ENCODE measurements at places on chromosomes 16 and 17.

DNA sequence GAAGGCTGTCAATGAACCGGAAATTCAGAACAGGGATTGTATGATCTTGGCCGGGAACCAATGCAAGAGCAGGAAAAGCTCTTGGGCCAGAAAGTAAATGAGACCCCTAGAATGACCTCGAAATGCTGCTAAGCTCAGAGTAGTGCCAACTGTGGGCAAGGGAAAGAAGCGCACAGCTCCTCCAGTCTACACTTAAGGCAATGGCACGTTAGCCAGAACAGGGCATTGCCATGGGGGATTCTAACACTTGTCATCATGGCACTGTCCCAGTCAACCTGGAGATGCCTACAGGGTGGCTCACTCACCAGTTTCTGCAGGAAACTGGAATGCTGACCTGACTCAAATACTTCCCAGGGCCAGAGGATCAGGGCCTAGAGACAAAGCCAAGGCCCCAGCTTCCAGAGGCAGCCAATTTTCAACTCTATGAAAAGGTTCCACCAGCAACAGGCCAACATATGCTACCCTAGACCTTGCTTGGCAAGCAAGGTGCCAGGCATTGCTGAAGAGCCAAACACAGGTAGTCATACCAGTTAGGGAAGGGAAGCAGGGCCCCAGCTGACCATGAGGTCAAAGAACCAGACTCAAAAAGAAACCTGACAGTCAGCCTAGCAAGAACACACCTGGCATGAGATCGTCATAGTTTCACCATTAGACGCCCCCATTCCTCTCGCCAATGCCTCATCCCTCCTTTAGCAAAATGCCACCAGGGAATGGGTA is 34.9 kb downstream of the ARHGAP17 start:
- DNase-seq, result no peak

DNA sequence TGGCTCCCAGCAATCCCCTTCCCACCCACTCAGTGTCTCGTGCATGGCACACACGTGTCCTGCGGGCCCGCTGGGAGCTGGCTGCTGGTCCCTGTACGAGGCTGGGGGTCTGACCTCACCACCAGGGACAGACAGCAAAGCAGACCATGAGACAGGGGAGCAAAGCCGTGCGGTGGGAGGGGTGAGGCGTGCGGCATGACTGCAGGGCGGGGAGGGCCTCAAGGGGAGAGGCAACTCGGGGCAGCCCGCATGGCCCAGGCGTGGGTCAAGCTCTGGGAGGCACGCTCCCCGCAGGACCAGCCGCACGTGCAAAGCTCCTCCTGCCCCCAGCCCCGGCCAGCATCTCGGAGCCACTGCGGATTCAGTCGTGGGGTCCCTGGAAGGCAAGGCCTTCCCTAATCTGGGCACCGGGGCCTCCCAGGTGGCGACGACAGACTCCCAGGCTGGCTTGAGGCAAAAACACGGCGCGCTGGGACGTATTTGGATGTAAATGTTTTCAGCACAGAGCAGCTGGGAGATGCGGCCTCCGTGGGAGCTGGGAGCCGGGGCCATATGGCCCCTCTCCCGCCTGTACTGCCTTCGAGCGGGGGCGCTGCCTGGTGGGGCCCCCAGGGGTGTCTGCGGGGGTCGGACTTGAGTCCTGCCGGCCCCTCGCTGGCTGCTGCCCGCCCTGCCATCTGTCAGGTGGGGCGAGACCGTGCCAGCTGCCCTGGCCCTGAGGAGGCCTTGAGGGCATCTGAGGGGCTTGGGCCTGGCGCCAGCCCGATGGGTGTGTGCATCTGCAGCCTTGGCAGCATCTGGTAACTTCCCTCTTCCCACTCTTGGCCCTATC is 12.2 kb upstream of the CBFA2T3 start:
- no peak for DNase-seq

DNA sequence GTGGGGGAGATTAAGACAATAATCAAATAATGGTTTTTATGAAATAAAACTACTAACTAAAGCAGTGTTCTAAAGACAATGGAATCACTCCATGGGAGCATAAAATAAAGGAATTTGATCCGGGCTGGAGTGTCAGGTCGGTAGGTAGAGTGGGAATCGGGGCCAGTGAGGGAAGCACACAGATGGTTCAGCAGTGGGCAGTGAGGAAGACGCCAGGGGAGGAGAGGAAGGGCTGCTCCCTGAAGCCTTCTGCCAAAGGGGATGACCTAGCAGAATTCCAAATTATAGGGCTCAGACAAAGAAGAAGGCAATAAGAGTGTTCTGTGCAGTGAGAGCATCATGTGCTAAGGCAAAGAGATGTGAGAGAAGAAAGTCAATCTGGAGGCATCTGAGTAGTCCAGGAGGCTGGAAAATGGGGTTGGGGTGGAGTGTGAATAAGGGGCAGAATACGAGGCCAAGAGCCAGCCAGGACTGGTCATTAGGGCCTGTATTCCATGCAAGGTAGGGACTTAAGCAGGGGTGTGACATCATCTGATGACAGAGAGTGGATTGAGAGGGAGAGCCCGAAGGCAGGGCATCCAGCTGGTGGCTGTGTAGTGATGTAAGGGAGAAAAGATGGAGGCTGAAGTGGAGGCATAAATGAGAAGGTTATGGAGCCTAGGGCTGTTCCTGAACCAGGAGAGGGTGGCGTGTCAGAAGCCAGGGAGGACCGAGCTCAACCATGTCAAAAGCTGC is 137.6 kb downstream of the COPRS start:
- no peak for DNase-seq

DNA sequence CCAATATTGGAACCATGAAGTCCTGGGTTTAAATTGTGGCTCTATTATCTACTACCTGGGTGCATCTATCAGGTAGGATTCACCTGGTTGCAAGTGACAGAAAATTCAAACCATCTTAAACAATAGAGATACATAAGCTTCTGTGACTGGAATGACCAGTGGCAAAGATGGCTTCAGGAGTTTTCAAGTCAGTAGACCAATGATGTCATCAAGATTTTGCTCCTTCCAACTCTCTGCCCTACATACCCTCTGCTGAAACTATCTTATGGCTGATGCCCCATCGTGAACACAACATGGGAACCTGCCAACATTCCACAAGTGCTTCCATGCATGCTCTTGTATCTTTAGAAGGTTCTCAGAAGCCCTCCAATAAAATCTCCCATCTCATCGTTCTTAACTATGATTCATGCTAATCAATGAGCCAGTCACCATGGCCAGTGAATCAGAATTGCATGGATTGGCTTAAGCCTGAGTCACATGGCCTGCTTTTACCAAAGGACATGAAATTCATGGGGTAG is 180.9 kb downstream of the GRIN2A start:
- no peak for DNase-seq

GRCh38 chr17:39823407-39824054 is 40.6 kb downstream of the IKZF3 start:
- DNase-seq, result no peak

DNA sequence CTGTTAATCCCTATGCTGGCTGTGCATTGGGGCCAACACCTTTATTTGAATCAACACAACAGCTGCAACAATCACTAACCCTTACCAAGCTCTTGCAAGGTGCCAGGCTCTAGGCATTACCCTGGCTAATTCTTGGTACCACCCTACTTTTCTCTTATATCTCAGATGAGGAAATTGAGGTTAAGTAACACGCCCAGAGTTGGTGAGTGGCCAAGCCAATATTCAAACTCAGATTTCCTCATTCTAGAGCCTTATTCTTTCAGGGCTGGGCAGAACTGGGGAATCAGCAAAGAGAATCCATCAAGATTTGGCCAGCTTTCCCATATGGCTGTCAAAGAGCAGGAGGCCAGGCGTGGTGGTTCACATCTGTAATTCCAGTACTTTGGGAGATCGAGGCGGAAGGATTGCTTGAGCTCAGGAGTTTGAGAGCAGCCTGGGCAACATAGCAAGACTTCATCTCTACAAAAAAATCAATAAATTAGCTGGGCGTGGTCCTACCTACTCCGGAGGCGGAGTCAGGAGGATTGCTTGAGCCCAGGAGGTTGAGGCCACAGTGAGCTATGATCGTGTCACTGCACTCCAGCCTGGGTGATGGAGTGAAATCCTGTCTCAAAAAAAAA is 23.7 kb downstream of the ARSG start:
- no peak for DNase-seq

- DNase-seq, result no peak
These were observed 101.7 kb downstream of the CDYL2 start for GRCh38 chr16:80702696-80703095.

DNA sequence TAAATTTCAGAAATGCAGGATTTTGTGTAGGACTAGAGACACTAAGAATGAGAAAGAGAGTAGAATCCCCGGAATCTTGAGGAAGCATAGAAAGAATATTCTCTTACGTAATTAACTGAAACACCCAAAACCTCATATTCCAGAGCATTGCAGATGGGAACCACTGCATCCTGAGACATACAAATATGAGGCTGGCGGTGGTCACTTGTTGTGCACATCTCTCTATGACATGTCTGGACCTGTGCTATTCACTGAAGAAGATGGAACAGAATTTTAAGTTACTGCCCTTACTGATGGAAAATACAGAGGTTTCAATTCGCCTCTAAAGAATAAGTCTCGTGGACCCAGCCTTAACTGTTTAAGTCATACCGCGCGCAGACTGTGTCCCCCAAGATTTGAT is 806 bp downstream of the RAD51C start:
- no peak for DNase-seq

- no peak for DNase-seq
These were observed 26.8 kb downstream of the MARCHF10 start for GRCh38 chr17:62781356-62781755.

DNA sequence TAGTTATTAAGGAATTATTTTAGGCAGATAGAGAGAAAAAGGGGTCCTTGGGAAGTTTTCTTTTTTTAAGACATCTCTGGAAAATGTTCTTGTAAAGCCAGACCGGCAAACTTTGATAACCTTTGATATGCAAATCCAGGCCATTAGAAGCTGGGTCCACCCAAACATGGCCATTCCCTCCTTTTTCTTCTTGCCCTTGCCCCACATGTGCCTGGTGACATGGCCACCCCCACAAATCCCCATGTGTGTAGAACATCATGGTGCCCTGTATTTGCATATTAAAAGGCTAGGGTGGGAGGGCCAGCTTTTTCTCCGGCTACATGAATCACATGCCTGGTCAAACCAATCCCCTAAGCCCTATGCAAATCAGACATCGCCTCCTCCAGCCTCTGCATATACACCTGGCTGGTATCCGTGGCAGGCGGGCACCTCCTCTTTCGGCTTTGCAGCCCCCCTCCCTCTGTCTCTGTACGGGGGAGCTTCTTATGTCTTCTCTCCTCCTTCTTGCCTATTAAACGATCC is 43.9 kb upstream of the LYRM9 start:
- no peak for DNase-seq

- DNase-seq, result no peak
These were observed 62.0 kb downstream of the SLC39A11 start for GRCh38 chr17:73030501-73030921.

DNA sequence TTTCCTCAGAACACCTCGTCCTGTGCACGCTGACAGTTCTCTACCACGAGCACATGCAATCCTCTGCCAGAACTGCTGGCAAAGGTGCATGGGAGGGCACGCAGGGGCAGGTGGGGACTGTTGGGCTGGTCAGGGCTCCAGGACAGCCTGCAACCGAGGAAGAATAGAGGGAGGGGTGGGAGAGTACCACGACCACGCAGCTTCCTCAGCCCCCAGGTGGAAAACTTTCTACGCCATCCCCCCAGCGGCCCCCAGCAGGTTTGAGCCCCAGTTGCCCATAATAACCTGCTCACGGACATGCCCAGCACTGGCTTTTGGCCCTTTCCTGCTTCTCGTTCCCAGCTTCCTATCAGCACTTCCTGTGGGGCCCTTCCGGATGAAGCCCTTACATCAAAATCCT is 199.3 kb downstream of the C16orf95 start:
- no peak for DNase-seq

DNA sequence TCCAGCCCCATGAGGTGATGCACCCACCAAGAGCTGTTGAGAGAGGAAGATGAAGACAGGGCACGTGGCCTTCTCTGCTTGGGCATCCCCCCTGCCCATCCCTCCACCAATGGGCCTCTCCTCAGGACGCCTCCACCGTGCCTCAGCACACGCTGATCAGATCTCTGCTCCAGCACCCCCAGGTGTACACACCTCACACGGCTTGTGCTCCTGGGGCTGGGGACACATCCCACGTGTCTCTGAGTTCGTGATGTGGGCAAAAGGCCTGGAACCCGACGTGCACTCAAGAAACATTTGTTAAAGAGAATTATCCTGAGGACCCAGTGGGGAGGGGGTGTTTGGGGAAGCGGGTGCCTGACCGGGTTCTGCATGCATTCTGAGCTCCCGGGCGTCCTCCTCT is 55.3 kb downstream of the MGAT5B start:
- no peak for DNase-seq

GRCh38 chr16:56068314-56068713 is 123.0 kb upstream of the GNAO1 start:
- no peak for DNase-seq

DNA sequence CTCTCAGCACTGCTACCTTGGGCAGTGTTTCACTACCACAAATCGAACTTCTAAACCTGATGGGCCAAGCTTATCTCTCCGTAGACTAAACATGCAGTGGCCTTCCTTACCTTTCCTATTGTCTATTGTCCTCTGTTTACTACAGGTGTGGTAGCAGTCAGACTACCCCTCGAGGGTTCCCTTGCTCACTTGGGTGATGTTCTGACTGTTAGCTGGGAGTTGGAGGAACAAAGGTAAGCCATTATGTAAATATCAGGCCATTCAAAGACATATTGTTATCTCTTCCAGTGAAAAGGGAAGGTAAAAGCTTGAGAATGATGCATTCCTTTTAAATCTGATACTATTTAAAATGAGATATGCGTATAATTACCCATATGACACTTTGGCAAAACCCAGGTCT is 828.3 kb upstream of the EEF2KMT start:
- DNase-seq, result no peak

DNA sequence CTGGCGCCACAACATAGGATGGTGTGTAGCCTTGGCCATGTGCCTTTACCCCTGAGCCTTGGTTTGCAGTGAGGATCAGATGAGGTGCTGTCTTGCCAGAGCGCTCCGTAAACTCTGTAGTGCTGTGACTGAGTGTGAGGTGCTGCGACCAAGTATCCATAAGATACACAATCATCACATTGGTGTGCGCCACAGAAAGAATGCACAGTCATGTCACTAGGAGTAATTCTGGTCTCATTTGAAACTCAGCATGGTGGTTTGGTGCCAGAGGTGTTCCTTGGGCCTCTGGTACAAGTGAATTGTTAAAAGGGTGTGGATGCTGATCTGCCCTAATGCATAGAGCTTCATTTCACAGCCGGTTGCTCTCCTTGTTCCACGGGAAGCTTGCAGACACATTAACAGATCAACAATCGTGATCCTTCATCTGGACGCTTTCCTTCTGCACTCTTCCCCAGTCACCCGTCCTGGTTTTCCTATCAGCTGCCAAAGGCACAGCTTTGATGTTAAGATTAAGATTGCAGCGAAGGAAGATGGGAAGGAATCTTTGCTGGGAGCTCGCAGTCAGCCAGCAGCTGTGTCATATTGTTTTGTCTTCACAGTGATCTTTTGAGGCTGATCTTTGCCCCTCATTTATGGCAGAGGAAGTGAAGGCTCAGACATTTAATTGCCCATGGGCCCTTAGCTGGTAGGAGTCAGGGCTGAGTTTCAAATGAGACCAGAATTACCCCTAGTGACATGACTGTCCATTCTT is 79.1 kb downstream of the KSR1 start:
- no peak for DNase-seq

GRCh38 chr16:31487071-31487719 is 4.3 kb downstream of the SLC5A2 start:
- DNase-seq, result no peak

- DNase-seq, result peak; percentile 52
These were observed at the start of gene CDH11 for GRCh38 chr16:65121870-65122723. TSS of gene CDH11 (minus strand) at chr16:65122063. CDS start at chr16:65004869, 117,194 bp downstream.
